ENCODE measurements at places on chromosomes 7 and 10.

DNA sequence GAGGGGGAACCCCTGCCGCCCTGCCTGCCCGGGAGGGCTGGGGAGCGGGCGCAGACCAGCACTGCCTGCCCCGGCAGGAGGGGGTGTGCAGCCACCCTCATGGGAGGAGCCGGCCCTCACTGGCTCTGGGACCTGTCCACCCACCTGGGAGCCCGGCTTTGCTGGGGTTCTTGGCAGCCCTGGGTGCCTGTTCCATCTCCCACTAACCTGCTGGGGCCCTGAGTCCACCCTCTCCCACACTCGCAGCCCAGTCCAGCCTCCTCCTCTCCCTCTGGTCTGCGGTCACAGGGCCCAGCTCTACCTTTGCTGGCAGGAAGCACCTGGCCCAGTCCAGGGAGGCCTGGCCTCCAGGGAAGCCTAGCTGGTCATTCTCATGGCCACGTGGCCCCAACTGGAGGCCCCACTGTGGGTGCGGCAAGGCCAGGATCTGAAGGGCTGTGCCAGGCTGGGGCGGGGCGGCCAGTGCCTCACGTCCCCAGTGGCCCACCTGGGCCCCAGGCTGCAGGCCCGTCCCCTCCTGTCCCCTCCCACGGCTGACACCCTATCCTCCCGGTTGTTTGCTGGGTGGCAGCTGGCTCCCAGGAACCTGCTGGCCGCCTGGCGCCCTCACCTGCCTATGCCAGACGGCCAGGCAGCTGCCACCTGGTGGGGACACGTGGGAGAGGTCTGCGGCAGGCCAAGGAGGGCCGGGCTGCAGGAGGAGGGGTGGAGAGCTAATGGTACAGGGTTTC is at the start of gene TMEM184A:
Gene TMEM184A, minus strand, starts transcription at position 393 of the 731 bp plus-strand sequence. CDS start 721 bp downstream, outside the sequence.
- peak; percentile 57 for DNase-seq

GRCh38 chr7:132548489-132549078 is 27.7 kb downstream of the PLXNA4 start:
- no peak for DNase-seq

GRCh38 chr7:33212144-33212543 is 82.8 kb downstream of the BBS9 start:
- no peak for DNase-seq

- no peak for DNase-seq
Measured at GRCh38 chr10:96230527-96230926, 40.8 kb downstream of the BLNK start.

DNA sequence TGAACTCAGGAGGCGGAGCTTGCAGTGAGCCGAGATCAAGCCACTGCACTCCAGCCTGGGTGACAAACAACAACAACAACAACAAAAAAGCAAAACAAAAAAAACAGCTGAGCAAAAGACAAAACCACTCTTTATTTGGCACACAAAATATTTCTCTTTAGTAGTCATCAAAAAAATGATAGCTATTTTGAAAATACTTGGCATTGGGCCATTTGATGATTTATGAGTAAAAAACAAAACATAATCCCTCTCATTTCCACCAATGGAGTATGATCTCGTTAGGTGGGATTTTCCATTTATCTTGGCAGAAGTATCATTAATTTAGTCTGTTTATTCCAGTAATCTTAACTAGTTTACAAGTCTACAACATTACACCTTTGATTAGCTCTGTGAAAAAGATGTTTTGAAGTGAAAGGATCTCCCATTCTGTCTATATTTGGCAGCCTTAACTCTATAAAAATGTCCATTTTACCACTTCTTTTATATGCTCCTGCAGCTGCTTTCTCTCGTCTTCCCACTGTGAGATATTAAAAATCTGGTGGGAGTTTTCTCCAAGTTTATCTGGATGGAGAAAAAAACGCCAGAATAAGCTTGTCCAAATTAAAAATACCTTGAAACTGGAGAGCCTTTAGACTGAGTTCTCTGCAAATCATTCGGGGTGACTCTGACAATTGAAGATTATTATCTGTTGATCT is 58.8 kb upstream of the AGMO start:
- no peak for DNase-seq

DNA sequence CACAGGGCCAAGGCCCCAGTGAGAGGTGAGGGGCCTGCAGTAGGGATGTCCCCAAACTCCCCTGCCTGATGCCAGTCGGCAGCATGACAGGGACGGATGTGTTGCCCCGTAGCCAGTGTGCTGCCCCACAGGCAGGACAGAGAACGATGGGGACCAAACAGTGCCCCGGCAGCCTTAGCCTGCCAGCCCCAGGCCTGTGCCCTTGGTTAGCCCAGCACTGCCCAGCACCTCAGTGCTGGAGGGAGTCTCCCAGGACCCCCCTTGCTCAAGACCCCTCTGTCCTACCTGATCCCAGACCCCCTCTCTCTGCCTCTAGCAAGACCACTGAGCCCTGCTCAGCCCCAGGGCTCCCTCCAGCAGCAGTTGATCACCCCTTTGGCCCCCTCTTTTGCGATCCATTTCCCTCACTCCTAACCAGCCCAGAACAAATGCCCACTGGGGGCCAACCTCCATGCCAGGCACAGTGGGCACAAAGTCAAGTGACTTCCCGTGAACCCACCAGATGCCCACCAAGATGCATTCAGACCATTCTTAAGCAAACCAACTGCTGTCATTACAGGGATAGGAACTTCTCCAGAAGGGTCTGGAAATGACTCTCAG is 34.0 kb downstream of the OAT start:
- DNase-seq: no peak

GRCh38 chr10:60488111-60488669 is 98.5 kb upstream of the ANK3 start:
- DNase-seq: no peak

- DNase-seq: no peak
Measured at GRCh38 chr7:121485467-121486243, 89.5 kb upstream of the FAM3C start.

DNA sequence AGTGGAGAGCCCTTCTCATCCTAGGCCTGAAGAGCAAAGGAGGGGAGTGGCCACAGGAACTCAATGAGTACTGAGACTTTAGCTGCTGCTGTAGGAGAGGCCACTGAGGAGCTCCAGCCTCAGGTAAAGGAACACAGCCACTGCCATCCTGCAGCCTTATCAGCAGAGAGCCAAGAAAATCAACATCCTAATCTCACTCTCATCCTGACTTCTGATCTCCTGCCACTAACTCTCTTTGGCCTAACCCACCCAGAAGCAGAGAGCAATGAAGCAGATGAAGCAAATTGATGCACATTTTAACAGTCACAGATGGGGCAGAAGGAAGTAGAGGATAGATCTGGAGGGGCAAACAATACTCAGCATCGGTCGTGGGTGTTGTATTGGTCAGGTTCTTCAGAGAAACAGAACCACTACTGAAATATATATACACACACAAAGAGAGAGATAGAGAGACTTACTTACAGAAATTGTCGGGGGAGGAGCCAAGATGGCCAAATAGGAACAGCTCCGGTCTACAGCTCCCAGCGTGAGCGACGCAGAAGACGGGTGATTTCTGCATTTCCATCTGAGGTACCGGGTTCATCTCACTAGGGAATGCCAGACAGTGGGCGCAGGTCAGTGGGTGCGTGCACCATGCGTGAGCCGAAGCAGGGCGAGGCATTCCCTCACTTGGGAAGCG is 297.6 kb downstream of the MTERF1 start:
- no peak for DNase-seq

- DNase-seq: no peak
Measured at GRCh38 chr10:117237401-117237991, 3.4 kb upstream of the SLC18A2 start.

- DNase-seq: no peak
Measured at GRCh38 chr10:59877191-59877671, 29.1 kb downstream of the CCDC6 start.

- no peak for DNase-seq
Measured at GRCh38 chr10:55400075-55400849, 599.2 kb upstream of the PCDH15 start.

- DNase-seq: no peak
Measured at GRCh38 chr10:122141821-122142640, 129.1 kb upstream of the BTBD16 start.

GRCh38 chr10:127757033-127757432 is 20.0 kb downstream of the FOXI2 start:
- no peak for DNase-seq

DNA sequence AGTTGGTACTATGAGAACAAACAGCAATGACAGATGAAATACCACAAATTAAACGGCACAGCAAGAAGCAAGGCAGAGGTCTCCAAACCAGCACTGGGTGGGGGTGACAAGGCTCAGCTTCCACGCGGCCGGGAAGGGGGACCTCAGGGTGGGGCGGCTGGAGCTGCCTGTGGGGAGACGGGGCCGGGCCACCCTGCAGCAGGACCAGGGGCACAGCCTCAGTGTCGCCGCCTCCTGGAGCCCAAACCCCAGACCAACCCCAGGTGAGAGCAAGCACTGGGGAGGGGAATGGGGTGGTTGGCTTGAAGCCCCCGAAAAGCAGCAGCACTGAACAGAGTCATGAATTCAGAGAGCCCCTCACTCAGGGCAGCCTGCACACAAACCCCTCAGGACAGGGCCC is 49.3 kb upstream of the PRKAR1B start:
- no peak for DNase-seq
